ENCODE measurements at places on chromosomes 12 and 14.

- no peak for DNase-seq
Measured at GRCh38 chr12:110227138-110227537, 53.9 kb upstream of the ATP2A2 start.

- DNase-seq = no peak
Measured at GRCh38 chr12:10358131-10358530, 31.7 kb downstream of the KLRK1 start.

DNA sequence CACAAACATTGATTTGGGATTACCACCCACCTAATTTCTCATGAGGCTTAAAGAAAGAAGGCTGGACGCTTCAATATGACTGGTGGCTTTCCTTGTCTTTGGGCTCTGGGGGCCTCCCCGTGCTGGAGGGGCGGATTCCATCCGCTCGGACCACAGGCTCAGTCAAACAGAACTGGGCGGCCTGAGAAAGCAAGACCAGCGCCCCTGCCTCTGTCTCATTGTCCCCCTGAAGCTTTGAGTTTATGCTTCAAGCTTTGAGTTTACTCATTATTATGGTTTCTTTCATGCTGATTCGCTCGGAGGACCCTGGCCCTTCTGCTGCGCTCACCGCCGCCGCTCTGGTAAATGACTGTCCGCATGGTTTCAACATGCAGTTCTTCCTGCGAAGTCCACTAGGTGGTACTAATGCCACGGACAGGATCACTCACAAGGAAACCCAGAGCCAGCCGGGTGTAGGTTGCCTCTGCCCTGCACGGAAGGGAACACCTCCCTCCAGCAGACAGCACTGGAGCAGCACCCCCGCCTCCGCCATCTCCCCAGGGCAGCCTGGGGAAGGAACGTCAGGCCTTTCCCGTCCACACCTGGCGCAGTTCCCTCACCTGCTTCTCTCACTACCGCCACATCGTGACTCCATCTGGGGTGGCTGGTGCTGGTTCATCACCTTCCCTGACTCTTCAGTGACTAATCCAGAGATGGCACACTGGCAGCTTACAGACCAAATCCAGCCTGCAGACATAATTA lies 13.2 kb upstream of the TIGAR start:
- no peak for DNase-seq

- DNase-seq = no peak
Measured at GRCh38 chr12:105331805-105332251, 1.3 kb downstream of the C12orf75 start.

GRCh38 chr12:116210762-116211161 lies 66.7 kb downstream of the MED13L start:
- DNase-seq = no peak

DNA sequence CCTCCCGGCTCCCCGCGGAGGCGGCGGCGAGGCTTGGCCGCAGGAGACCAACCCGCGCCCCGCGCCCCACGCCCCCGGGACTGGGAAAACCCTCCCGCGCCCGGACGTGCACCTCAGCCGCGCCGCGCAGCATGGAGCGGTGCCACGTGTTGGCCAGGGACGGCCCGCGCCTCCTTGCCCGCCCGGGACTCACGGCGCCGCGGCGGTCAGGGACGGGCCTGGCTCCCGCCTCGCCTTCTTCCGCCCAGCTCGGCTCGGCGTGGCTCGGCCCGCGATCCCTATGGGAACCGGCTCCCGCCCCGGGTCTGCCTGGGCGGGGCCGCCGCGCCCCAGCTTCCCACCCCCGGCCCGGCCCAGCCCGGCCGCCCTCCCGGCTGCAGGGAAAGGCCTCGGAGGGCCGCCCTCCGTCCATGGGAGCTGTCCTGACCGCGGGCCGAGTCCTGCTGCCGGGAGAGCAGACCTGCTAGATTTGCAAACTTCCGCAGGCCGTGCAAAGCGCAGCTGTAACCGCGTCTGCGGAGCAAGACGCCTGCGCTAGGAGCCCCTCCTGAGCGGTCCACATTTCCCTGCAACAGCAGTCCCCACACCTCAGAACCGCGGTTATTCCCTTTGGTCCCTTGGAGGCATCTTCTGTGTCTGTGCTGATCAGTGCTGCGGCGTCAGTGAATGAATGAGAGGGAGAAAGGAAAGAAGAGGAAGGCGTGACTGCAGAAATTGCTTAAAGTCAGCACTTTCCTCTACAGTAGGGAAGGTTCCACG lies at the start of gene CDKL1:
Gene CDKL1, minus strand, starts transcription at position 251 of the 759 bp plus-strand sequence. CDS start 1,013 bp downstream, outside the sequence.
- DNase-seq = peak; percentile 46
